Posterior cingulate gyrus (tissue), 11 donors: ENCODE measurements at places on chromosomes 13 and 19.

- DNase-seq: peak; percentile 90
These were observed 1.5 kb downstream of the ERF start for GRCh38 chr19:42253245-42254088.

GRCh38 chr19:49409441-49410029 lies 13.7 kb downstream of the PTH2 start:
- no peak for DNase-seq

DNA sequence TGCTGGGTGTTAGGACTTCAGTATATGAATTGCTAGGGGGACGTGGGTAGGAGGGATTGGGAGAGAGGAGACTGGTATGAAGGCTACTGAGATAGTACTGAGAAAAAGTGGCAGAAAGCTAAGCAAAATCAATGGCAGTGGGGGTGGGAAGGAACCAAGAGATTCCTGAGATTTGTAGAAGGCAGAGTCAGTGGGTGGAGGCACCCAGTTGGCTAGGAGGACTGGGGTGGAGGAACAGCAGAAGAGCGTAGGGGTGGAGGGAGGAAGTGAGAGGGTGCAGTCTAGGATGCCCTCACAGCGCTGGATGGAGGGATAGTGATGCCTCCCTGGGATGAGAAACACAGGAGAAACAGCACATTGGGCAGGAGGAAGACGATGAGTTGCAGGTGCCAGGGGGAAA lies 5.6 kb upstream of the MEDAG start:
- DNase-seq: no peak

GRCh38 chr13:97005625-97006262 lies 11.5 kb upstream of the OXGR1 start:
- DNase-seq: no peak

GRCh38 chr13:25253702-25254101 lies 33.6 kb downstream of the MTMR6 start:
- DNase-seq: no peak

GRCh38 chr13:73722120-73722519 lies 412.1 kb downstream of the KLF12 start:
- no peak for DNase-seq

DNA sequence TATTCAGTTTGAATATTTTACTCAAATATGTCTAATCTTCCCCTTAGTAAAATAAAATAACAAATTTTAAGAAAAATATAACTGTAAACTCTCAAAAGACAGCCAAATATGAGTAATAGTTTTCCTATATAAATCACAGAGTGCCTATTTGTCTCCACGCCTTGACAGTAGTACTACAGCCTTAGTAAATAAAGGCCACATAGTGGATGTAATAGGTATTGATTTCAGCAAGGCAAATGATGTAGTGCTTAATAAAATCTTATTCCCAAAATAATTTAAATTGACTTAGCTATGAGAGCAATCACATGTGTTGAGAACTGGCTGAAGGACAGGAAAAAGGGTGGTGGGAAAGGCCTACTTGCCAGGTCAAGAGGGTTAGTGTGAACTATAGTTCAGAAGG lies 747.2 kb downstream of the OLFM4 start:
- DNase-seq: no peak

- DNase-seq: no peak
These were observed 29.3 kb upstream of the MYCBP2 start for GRCh38 chr13:77356155-77356554.

DNA sequence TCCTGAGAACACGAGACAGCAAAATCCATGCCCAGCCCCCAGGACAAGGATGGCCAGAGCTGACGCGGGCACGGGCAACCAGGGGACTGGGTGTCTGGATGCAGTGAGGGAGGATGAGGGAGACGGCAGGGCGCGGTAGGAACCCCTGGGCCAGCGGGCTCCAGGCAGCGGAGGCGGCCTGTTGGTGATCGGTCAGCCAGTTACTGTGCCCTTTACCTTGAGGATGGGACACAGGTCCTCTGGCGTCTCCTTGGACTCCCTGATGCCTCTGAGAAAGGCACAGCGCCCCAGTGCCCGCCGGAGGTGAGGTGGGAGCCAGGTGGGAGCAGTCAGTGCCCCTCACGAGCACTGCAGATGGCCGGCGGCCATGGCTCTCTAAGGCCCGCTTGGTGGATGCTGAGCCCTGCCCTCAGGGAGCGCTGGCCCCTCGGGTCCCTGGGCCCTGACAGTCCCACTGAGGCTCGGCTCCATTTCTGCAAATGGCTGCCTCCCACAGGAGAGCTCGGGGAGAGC lies 31.2 kb downstream of the C13orf46 start:
- peak; percentile 76 for DNase-seq

DNA sequence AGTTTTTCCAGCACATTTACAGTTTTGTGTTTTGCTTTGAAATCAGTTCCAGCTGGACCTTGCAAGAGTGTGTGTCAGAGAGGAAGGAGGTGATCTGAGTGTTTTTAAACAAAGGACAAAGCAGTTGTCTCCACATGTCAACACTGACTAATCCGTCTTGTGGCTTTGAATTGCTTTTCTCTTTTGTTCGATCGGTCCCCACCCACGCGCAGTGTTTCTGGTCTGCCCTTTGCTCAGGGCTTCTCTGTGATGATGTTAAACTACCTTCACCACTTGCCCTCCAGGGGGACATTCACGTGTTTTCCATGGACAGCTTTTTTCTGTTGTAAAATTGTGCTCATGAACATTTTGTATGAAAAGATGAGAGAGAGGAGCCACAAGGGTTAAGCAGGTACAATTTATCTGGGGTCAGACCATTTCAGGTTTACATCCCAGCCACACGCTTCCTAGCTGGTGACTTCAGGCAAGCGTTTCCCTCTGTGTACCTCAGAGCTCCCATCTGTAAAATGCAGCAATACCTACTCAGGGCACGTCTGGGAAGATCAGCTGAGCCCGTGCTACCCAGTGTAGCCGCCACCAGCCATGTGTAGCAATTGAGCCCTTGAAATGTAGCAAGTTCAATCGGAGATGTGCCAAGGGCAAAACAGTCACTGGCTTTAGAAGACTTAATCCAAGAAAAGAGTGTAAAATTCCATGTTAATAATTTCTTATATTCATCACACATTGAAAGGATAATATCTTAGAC lies 13.5 kb upstream of the PLA2G4C start:
- DNase-seq: no peak

- no peak for DNase-seq
These were observed 70.7 kb downstream of the SPACA7 start for GRCh38 chr13:112446867-112447266.

GRCh38 chr13:29109987-29110386 lies 289.8 kb downstream of the MTUS2 start:
- no peak for DNase-seq
